Stimulated activated naive B cell treated with anti-CD40 and anti-IgM and Interleukin-4, amounts not matched to agents 10 μg/mL and 1 μg/mL and 100 μg/mL, for 72 hours (primary cell): ENCODE measurements at places on chromosomes 5 and 9.

GRCh38 chr9:125932012-125932411 lies 184.8 kb downstream of the PBX3 start:
- no peaks in the 10 kb centered on the region for H3K27me3 ChIP-seq
- H3K4me1 ChIP-seq = no peaks in the 10 kb centered on the region
- no peak for DNase-seq
- peaks cover 37% of the 10 kb centered on the region for H3K36me3 ChIP-seq
- H3K27ac ChIP-seq = peak overlapping the region; percentile 16

DNA sequence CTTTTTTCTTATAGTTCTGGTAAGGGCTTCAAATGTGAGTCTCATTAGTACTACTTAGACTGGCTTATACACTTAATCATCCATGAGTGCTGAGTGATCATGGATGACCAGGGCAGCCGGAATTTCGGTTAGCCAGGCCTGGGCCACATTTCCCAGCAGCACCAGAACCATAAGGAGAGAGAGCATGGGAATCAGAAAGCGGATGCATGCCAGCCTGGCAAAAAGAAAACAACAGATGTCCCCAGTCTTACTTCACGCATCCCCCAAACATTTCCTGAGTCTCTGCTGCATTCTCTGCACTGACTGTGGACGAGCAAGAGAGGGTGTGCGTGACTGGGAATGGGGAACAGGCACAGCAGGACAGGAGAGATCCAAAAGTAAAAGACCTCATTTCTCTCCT lies 371.1 kb upstream of the ZNF608 start:
- no peak for DNase-seq
- H3K4me1 ChIP-seq = peaks cover 7% of the 10 kb centered on the region
- no peak overlapping the region for H3K27ac ChIP-seq
- no peaks in the 10 kb centered on the region for H3K36me3 ChIP-seq
- H3K4me3 ChIP-seq = no peak overlapping the region
- H3K27me3 ChIP-seq = peaks cover 14% of the 10 kb centered on the region

DNA sequence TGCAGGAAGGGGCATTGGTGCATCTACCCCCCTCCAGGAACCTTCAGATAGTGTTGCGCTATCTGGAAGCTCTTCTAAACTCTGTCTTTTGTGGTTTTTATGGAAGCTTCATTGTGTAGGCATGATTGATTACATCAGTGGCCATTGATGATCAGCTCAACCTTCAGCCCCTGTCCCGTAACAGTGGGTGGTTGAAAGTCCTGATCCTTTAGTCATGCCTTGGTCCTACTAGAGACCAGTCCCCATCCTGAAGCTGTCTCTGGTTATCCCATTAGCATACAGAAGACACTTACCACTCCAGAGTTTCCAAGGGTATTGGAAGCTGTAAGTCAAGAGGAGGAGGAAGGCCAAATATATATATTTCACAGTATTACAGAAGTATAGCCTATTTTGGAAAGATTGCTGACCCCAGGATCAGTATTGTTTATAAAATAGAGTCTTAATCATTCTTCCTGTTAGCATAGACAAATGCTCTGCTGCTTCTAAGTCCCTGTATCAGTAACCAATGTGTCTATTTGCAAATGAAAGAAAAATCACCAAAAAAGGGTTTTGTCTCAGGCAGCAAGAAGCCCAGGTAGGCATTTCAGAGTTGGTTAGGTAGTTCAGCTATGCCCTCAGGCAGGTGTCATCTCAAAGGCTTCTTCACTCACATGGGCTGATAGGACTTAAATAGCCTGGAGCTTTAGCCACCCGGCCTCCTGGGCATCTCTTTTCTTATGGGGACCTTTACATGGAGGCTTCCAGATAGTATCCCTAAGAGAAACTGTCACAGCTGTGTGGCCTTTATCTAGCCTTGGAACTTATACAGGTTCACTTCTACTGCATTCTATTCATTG lies 41.6 kb downstream of the SPIN1 start:
- peaks cover 5% of the 10 kb centered on the region for H3K4me1 ChIP-seq
- no peak overlapping the region for H3K4me3 ChIP-seq
- no peak for DNase-seq
- H3K27ac ChIP-seq = no peak overlapping the region
- H3K27me3 ChIP-seq = no peaks in the 10 kb centered on the region

- H3K4me1 ChIP-seq = peaks cover 2% of the 10 kb centered on the region
- no peaks in the 10 kb centered on the region for H3K36me3 ChIP-seq
- H3K27me3 ChIP-seq = peaks cover 2% of the 10 kb centered on the region
- H3K27ac ChIP-seq = no peak overlapping the region
Measured at GRCh38 chr9:77472646-77473045, 175.5 kb downstream of the GNA14 start.

DNA sequence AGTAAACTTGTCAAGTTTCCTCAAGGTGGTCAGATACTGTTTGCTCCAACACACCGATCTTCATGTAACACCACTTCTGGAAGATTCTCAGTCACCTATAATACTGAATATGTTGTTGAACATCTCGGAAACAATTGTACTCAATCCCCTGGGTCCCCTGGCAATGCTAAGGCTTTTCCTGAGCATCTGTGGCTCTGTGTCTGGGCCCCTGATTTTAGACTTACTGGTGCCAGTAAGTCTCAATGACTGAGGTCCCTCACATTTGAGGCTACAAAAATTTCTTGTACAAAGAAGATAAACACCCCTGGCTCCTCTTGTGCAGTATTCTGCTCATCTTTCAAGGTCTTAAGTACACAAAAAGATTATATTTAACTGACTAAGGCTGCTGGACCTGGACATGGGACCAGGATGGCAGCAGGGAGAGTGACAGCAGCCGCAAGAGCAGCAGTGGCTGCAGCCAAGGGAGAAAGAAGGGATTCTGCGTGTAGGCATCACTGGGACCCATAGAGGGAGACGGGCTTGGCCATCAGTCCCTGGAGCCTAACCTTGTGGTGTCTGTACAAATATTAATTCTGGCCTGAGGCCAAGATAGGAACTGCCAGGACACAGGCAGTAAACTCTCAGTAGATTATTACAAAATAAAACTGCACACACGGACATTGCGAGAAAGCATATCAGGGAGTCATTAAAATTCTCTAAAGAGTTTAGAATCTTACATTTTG lies 49.0 kb upstream of the TNPO1 start:
- H3K4me3 ChIP-seq = no peak overlapping the region
- no peaks in the 10 kb centered on the region for H3K36me3 ChIP-seq
- H3K27ac ChIP-seq = no peak overlapping the region
- no peaks in the 10 kb centered on the region for H3K4me1 ChIP-seq

GRCh38 chr9:68648971-68649370 lies 56.1 kb upstream of the PIP5K1B start:
- H3K4me3 ChIP-seq = peak overlapping the region; percentile 9
- H3K27ac ChIP-seq = peak overlapping the region; percentile 81
- H3K4me1 ChIP-seq = peaks cover 87% of the 10 kb centered on the region
- H3K36me3 ChIP-seq = no peaks in the 10 kb centered on the region

GRCh38 chr5:54222336-54222735 lies 88.0 kb downstream of the ARL15 start:
- no peak overlapping the region for H3K27ac ChIP-seq
- no peaks in the 10 kb centered on the region for H3K27me3 ChIP-seq
- H3K4me3 ChIP-seq = no peak overlapping the region

DNA sequence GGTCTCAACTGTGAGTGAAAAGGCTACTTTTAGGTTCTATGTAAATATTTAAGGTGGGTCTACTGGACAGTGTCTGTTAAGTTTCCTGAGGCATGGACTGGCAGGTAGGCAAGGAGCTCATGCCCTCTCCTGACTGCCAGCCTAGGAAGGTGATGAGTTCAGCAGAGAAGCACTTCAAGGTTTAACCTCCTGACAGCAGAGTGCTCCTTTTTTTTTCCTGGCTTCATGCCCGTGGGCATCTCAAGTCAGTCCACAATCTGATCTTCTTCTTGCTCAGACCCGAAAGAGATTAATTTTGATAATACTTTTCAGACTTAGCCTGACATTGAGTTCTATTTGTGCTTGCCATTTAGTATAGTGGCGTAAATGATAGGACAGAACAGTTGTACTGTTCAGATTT lies 241.9 kb upstream of the NREP start:
- H3K36me3 ChIP-seq = no peaks in the 10 kb centered on the region
- peaks cover 9% of the 10 kb centered on the region for H3K27me3 ChIP-seq
- no peak overlapping the region for H3K27ac ChIP-seq
- no peak overlapping the region for H3K4me3 ChIP-seq

- no peak overlapping the region for H3K27ac ChIP-seq
- DNase-seq = no peak
- H3K4me3 ChIP-seq = no peak overlapping the region
- peaks cover 46% of the 10 kb centered on the region for H3K27me3 ChIP-seq
- no peaks in the 10 kb centered on the region for H3K36me3 ChIP-seq
Measured at GRCh38 chr5:15026011-15026893, 154.7 kb upstream of the ANKH start.

DNA sequence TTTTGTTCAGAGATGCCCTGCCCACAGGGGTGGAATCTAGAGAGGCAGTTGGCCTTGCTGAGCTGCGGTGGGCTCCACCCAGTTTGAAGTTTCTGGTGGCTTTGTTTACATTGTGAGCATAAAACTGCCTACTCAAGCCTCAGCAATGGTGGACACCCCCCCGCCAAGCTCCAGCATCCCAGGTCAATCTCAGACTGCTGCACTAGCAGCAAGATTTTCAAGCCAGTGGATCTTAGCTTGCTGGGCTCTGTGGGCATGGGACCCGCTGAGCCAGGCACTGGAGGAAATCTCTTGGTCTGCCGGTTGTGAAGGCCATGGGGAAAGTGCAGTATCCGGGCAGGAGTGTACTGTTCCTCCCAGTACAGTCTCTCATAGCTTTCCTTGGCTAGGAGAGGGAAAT lies 55.5 kb downstream of the MINAR2 start:
- no peak overlapping the region for H3K27ac ChIP-seq
- no peak overlapping the region for H3K4me3 ChIP-seq
- no peaks in the 10 kb centered on the region for H3K4me1 ChIP-seq
- no peaks in the 10 kb centered on the region for H3K36me3 ChIP-seq
- no peaks in the 10 kb centered on the region for H3K27me3 ChIP-seq

DNA sequence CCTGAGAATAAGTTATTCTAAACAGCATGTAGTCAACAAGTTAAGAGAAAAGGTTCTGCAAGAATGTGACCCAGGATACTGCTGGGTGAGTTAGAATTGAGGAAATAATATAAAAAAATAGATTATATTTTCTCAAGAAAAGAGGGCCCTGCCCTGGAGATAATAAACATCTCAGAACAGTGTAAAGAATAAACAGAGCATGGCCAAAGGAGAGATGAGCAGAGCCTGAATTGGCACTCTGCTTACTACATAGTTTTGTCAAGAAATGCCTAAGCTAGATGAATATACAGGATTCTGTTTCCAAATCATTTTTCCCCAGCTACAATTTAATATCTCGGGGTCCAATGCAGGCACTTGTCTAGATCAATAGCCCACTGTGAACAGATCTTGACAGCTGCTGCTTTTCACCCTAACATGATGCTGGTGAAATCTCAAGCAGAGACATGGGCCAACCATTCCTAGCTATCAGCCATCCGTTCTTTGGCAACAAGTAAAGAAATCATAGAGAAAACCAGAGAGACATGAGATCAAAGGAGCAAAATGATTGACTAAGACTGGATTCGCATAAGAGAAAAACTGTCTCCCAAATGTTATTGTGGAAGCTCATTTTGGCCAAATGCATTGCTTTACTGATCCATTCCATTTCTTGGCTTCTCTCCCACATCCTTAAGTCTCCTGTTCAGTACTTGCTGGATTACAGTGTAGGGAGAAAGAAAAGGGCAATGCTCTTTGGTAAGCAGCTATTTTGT lies 173.2 kb downstream of the PRELID2 start:
- no peaks in the 10 kb centered on the region for H3K27me3 ChIP-seq
- H3K27ac ChIP-seq = no peak overlapping the region
- no peak for DNase-seq
- no peak overlapping the region for H3K4me3 ChIP-seq
- no peaks in the 10 kb centered on the region for H3K36me3 ChIP-seq

DNA sequence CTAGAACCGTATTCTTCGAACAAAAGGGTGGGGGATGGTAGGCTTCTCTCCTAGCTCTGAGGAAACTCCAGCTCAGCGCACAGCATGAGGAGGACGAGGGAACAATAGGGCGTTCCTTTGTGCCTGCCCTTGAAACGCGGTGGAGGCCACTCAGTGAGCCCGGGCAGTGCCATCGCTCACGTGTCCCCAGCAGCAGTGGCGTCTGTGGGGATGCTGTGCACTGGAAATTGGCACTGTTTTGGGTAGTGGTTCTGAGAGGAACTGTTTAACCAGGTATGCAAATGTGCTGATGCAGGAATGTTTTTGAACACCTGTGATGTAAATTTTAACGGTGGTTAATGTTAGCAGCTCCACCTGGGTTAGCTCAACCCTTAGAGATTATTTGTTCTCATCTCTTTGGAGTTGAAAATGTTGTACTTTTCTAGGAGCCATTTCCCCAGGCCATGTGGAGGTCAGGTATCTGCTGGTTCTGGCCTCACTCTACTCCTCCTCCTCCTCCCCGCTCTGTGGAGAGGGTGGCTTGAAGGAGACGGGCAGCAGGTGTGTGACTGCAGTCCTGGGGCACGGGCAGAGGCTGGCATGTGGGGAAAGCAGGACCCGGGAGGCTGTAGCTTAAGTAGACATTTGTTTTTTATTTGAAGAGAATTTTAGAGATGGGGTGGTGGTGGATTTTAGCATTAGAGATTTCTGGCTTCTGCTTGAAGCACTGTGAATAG lies 48.3 kb downstream of the EHMT1 start:
- DNase-seq = no peak
- H3K36me3 ChIP-seq = peaks cover 40% of the 10 kb centered on the region
- no peaks in the 10 kb centered on the region for H3K27me3 ChIP-seq
- peak overlapping the region; percentile 10 for H3K27ac ChIP-seq
- H3K4me3 ChIP-seq = no peak overlapping the region

DNA sequence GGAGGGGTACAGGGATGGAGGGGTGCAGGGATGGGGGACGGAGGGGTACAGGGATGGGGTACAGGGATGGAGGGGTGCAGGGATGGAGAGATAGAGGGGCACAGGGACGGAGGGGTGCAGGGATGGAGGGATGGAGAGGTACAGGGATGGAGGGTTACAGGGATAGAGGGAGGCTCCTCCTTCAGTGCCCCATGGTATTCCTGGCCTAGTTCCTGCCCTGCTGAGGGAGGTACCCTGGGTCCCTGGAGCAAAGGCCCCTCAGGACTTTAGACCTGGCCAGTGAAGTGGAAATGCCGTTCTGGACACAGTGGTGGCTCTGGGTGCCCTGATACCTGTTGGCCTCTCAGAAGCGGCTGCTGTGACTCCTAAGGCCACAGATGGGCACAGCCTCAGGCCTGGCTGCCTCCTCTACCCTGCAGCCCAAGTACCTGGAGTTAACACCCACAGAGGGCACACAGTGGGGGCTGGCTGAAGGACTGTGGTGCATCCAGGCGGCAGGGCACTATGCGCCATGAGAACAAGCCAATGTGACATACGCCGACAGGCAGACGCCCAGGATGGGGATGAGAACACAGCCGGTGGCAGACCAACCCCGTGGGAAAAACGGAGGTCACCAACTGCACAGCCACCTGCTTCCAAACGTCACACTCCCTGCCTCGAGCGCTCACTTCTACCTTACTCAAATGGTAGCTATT lies 8.4 kb downstream of the PTGES2 start:
- H3K4me3 ChIP-seq = no peak overlapping the region
- no peaks in the 10 kb centered on the region for H3K27me3 ChIP-seq
- DNase-seq = no peak

- H3K4me3 ChIP-seq = no peak overlapping the region
- H3K27ac ChIP-seq = peak overlapping the region; percentile 51
- peaks cover 6% of the 10 kb centered on the region for H3K36me3 ChIP-seq
- DNase-seq = no peak
- H3K4me1 ChIP-seq = peaks cover 29% of the 10 kb centered on the region
Measured at GRCh38 chr9:89542401-89543021, 44.6 kb upstream of the SEMA4D start.

GRCh38 chr9:124187311-124187710 lies 70.4 kb upstream of the NEK6 start:
- no peaks in the 10 kb centered on the region for H3K36me3 ChIP-seq
- no peak overlapping the region for H3K4me3 ChIP-seq

GRCh38 chr9:26723486-26723885 lies 169.1 kb downstream of the CAAP1 start:
- H3K4me3 ChIP-seq = no peak overlapping the region
- no peaks in the 10 kb centered on the region for H3K36me3 ChIP-seq
- no peak overlapping the region for H3K27ac ChIP-seq
- H3K4me1 ChIP-seq = peaks cover 2% of the 10 kb centered on the region
- no peak for DNase-seq
